ENCODE measurements at places on chromosomes 2 and 18.

DNA sequence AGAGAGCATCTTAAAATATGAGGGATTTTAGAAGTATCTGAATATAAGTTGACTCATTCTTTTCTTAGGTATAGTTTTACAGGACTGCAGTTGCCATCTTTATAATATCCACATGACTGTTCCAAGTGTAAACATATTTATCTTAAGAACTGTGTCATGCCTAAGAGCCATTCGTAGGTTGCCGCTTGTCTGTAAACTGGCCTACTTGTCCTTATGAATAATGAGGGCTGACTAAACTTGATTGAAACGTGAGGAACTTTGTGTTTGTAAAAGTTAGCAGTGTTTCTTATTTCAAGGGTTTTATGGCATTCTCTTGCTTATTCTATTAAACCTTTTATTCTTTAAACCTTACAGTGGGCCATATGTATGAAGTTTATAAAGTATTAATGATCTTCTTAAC is 99.6 kb downstream of the MAP3K20 start:
- no peak for DNase-seq

DNA sequence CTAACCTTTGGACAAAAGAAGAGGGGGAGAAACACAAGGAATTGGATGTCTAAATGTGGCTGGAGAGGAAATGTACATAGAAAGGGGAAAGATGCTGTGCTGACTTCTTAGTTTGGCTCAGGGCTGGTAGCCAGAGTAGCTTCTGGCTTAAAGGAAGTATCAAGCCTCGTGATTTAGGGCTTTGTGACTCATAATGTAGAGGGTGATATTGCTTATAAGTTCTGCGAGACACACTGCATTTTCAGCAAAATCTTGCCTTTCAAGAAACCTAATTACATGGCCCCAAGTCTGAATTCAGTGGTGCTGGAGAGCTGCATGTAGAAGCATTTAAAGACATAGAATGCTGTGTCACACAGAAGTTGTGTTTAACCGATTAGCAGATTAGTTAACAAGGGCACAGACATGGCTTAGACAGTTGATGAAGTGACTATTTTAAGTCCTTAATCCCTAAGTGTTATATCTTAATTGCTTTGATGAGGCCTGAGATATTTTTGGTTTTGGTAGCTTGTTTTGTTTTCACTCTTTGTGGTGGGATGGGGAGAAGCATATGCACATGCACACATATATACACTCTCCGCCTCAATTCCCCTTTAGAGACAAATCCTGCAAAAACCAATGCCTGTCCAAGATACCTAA is 66.4 kb downstream of the EPAS1 start:
- DNase-seq: no peak

- DNase-seq: no peak
These were observed 35.4 kb downstream of the SULT1C4 start for GRCh38 chr2:108412995-108413710.

DNA sequence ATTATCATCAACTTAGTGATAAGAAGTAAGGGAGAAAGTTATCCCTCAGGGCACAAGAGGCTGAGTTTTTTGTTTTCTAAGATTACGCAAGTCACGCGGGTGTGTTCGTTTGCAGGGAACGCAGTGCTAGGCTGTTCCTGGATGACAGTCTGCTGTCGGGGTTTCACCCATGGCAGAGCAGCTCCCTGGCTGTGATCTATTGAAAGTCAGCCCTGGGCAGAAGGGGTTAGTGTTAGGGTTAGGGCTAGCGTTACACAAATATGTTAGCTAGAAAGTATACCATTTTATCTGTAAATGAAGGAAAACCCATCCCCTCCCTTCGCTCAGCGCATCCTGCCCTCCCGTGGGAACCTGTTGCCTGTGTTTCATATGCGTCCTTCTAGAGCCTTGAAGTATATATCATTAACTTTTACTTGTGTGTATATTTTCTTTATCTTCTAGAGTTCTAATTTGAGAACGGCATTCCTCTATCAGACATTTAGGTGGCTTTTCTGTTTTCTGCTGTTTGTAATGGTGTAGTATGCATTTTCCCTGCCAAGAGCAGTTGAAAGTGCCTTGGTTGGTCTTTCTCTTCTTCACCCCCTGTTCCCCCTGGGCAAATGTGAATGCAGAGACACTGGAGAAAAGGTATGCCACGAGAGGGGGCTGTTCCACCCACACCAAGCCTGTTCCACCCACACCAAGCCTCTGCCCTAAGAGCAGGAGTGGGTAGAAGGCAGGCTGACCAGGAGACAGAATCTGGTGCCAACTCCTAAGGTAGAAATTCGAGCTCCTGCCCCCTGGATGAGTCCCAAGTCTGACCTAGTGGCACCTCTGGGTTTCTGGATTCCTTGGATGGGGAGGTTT is 47.0 kb downstream of the ARMC9 start:
- DNase-seq: no peak

DNA sequence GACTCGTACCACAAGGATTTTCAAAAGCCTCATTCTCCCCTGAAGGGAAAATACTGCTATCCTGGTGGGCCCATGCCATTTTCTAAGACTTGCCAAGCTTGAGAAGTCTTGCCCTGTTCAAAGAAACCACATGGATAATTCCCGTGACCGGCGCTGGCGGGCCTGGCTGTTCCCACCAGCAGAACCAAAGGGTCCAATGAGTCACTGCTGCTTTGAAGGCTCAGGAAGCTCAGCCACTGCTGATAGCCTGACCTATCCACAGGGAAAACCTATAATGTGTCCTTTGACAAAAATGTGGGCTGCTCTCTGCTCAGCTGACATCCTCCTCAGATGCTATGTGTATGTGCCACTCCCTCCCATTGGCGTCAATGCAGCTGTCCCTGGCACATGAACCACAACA is 137.9 kb upstream of the RAB12 start:
- DNase-seq: no peak

DNA sequence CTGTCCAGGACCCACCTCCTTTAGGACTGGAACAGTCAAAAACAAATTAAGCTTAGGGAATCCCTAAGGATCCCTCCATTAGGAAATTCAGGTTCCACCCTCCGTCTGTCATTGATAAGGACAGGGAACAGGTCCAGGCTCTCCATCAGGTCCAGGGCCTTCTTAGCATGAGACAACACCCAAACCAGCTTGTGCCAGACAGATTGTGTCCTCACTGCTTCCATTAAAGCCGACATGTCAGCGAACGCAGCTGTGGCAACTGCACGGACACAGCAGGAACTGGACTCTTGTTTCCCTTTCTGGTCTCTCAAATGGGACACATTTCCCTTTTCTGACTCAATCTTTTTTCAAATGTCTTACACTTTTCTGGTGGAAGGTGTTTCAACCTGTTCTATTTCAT is 81.4 kb downstream of the BCL11A start:
- DNase-seq: no peak

- DNase-seq: no peak
These were observed 219.1 kb upstream of the BOD1L2 start for GRCh38 chr18:56927786-56928185.

GRCh38 chr2:5330961-5331360 is 361.2 kb upstream of the SOX11 start:
- no peak for DNase-seq

- no peak for DNase-seq
These were observed 255.8 kb upstream of the LRRTM1 start for GRCh38 chr2:80560326-80560725.

DNA sequence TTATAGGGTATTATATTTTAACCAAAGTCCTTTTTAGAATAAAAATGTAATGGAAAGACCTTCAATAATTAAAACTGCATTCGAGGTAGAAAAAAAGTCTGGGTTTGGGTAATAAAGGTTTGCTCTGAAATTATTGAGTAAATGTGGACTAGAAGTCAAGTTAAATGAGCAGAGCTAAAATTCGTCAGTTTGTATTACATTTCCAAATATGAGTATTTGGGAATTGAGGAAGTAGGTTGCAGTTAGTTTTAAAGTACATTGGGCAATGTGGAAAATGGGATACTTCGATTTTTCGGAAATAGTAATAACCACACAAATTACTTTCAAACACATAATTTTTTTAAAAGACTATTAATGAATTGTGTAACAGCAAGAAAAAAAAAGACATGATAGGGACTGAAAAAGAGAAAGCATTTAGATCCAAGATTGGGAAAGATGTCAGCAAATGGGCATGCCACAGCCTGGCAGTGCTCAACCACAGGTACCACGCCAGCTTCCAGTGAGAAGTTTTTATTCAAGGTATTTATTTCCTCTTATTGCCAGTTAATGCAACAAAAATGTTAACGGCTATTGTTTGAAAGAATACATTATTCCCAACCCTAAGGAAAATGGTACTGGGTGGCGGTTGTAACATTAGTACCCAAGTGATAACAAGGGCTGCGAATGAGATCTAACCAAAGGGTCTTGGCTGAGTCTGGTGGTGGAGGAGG is 50.0 kb downstream of the TTC39C start:
- no peak for DNase-seq

DNA sequence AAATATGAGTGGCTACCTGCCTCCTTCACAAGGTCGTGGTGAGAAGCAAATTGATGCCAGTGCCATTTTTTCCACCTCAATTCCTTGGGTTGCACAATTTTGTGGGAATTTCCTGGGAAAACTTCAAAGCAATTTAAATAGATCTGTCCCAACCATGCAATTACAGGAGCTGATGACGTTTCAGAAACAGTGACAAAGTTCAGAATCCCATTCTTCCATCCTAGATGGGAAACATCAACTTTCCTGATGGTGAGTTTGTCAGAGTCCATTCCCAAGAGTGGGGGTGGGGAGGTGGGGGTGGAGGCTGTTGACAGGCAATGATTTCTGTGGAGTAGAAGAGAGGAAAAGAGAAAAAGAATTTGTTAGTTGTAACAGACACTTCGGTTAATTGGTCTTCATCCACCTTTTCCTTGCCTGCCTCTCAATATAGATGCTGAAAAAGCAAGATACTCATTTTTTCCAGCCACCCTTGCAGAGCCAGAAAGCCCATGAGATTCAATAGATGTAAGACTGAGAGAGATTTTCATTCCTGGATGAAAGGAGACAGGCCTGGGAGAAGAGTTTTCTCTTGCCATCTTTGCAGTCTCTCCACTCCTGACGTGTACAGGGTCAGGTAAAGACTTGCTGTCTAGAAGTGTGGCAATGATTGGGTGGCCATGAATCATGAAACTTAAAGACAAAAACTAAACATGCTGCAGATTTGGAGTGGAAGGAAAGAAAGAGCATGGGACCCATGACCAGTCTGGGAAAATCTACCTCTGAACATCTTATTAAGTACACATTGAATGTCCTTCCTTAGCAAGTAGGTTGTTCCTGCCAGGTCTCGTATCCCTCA is 47.3 kb downstream of the SOCS6 start:
- no peak for DNase-seq

DNA sequence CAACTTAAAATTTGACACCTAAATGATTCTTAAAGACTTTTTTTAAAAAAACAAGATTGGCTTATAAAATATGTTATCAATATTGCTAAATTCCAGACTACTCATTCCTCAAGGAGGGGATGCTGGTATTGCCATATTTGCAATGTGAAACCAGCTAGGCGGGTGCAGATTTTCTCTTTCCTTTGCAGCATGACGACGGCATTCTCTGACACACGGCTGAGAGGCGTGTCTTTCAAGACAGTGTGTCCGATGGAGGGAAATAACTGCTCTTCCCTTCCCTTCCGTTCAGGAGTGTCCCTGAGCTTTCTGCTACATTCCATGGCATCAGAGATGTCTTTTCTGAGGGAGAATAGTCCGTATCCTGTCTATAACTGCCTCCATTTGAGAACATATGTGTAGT is 38.2 kb upstream of the CNGA3 start:
- no peak for DNase-seq

DNA sequence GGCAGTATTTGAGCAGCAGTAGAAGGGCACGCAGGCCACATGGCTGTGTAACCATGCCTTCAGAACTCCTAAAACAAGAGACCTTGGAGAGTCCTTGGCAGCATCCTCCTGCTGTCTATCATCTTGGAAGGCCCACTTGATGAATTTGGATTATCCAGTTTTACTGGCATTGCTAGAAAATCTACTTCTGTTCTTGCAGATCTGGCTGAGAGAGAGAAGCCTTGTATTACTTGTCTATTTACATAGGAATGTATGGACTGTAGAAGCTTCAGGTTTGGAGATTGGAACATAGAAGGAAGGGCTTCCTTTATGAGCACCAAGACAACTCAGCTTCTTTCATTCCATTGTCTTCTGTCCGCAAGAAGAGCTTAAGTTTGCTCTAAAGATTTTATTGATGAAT is 16.1 kb upstream of the GPBAR1 start:
- DNase-seq: no peak

GRCh38 chr2:191933307-191934105 is 86.6 kb upstream of the CAVIN2 start:
- peak; percentile 2 for DNase-seq

DNA sequence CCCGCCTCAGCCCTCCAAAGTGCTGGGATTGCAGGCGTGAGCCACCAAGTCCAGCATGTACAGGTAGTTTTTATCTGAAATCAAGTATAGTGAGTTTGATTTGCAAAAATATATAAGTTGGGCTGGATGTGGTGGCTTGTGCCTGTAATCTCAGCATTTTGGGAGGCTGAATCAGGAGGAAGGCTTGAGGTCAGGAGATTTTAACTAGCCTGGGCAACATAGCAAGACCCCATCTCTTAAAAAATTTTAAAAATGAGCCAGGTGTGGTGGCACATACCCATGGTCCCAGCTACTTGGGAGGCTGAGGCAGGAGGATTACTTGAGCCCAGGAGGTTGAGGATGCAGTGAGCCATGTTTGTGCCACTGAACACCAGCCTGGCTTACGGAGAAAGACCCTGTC is 5.6 kb upstream of the GALM start:
- DNase-seq: no peak

- DNase-seq: no peak
These were observed 6.6 kb downstream of the FZD7 start for GRCh38 chr2:202040079-202040844.

- DNase-seq: no peak
These were observed 5.1 kb downstream of the FER1L5 start for GRCh38 chr2:96647681-96648080.

- DNase-seq: no peak
These were observed 62.9 kb downstream of the ACKR3 start for GRCh38 chr2:236632295-236633218.

DNA sequence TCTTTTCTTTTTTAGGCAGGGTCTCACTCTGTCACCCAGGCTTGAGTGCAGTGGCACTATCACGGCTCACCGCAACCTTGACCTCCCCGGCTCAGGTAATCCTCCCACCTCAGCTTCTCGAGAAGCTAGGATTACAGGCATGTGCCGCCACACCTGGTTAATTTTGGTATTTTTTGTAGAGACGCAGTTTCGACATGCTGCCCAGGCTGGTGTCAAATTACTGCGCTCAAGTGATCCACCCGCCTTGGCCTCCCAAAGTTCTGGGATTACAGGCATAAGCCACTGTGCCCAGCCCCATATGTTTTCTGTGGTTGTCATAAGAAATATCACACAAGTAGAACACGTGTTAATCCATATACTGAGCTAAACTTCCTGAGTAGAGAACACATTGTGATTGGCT is 14.6 kb downstream of the ENOSF1 start:
- no peak for DNase-seq

GRCh38 chr18:8050616-8051329 is 483.7 kb downstream of the PTPRM start:
- no peak for DNase-seq

Data from activated T-cell treated with anti-CD3 and anti-CD28 coated beads for 48 hours (primary cell).